Ammon's horn (tissue), 1 donor: ENCODE measurements at places on chromosomes 11 and 22.

DNA sequence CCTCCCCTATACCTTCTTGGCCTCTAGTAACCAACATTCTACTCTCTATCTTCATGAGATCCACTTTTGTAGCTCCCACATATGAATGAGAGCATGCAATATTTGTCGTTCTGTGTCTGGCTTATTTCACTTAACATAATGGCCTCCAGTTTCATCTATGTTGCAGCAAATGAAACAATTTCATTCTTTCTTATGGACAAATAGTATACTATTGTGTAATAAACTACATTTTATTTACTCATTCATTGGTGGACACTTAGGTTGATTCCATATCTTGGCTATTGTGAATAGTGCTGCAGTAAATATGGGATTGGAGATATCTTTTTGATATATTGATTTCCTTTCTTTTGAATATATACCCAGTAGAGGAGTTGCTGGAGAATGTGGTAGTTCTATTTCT, 151.1 kb downstream of the JRKL start:
- DNase-seq, result no peak

- no peak for DNase-seq
These were observed 65.5 kb upstream of the SYT9 start for GRCh38 chr11:7186190-7186589.

GRCh38 chr11:130858215-130858614, 58.1 kb downstream of the SNX19 start:
- DNase-seq, result no peak

- no peak for DNase-seq
These were observed 93.1 kb downstream of the C11orf58 start for GRCh38 chr11:16831316-16832192.

GRCh38 chr11:113847111-113847510, 28.3 kb downstream of the USP28 start:
- no peak for DNase-seq

- peak; percentile 42 for DNase-seq
These were observed 1.9 kb downstream of the RBFOX2 start for GRCh38 chr22:36026741-36027140.

DNA sequence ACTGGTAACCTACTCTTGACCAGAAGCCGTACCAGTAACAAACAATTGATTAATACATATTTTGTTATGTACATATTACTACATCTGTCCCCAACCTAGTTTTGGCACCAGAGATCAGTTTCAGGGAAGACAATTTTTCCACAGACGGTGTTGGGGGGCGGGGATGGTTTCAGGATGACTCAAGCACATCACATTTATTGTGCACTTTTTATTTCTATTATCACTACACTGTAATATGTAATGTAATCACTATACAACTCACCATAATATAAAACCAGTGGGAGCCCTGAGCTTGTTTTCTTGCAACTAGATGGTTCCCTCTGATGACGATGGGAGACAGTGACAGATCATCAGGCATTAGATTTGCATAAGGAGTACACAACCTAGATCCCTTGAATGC, 15.5 kb downstream of the DGCR8 start:
- DNase-seq, result no peak

DNA sequence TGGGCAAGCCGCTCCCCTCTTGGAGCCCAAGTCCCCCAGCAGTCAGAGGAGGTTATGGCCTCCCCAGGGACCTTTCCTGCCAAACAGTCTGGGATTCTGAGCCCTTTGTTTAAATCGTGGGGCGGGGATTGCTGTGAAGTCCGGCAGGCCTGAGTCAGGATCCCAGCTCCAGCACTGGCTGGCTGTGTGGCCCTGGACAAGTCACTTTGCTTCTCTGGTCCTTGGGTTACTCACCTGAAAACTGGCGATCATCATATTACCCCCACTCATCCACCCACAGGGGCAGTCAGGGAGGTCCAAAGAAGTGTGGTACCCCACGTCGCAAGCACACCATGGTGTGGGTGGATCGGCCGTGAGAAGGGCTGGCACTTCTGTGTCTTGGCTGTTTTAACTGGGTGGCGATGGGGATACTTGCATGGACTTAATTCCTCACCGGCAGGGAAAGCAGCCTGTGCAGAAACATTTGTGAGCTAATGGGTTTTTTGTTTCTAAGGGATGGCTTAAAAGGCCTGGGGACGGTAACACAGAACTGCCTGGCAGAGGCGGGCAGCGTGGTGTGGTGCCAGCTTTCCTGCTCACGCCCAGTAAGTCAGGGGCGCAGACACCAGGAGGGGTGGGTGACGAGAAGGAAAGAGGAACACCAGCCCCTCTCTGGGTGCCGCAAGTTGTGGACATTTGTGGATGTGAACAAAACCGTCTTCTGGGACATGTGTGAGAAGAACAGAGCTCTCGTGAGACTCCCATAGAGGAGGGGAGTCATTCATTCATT, 31.6 kb upstream of the PRR5 start:
- DNase-seq, result no peak

DNA sequence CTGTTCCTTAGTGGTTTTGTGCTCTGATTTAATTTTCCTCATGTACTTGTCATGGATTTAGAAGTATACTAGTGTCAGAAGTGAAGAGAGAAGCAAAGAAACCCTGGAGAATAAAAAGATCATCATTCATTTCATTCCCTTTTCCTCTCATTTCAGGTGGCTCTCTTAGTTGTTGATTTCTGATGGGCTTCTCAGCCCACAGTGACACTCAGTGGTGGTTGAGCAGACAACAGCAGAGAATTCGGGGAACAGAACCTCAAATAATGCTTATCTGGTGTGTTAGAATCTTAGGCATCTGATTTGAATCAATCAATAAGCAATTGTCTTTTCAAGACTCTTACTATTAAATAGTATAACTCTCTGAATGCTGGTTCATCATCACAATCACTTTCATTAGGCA, 1289.4 kb downstream of the FAM181B start:
- peak; percentile 48 for DNase-seq

DNA sequence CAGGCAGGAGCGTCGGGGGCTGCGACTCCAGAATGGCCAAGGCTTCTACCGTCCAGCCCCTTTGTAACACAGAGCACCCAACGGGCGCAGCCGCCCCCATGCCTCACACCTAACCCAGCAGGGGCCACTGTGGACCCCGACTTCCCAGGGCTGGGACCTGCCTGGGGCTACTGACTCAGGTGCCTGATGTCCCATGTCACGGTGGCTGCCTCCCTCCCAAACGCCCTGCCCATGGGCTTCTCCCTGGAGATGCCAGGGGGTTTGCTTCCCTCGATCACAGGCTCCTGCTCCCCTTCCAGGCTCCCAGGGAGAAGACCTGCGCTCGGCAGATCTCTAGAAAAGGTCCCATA, 84.0 kb downstream of the MYEOV start:
- no peak for DNase-seq

DNA sequence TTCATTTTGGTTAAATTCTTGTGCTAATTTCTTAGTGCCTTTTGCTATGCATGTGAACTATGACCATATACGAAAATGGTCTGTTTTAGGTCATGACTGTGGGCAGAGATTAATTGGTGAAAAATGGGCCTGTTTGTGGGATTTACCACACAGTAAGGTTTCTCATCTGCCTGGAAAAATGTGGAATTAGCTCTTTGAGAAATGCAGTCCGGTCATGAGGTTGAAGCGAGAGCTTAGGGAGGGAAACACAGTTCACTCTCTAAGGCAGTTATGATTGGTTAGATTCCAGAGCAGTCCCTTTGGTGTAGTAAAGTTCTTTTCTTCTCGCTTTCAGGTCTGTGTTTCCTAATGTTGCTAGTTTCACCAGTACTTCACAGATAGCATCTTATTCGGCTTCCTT, 1.2 kb upstream of the PDE3B start:
- no peak for DNase-seq

GRCh38 chr11:113193946-113194345, 120.4 kb upstream of the TTC12 start:
- no peak for DNase-seq

GRCh38 chr22:44159221-44159620, 21.5 kb upstream of the PARVG start:
- no peak for DNase-seq

DNA sequence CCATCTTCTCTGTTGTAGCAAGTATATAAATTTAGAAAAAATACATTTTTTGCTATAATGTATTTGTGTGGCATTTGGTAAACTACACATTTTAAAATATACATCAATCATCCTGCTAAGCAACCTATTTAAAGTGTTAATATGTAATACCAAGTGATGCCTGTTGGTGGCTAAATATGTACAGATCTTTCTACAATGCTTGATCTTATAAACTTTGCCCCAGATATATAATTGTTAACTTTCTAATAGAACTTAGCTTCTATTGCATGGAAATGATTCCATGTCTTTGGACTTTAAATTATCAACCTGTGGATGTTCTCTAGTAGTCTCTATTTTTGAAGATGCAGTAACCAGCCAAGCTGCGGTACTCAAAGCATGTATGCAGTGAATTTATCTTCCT, 1260.4 kb upstream of the RAG2 start:
- DNase-seq, result no peak

- DNase-seq, result no peak
These were observed 1088.2 kb downstream of the TBC1D22A start for GRCh38 chr22:47850644-47851151.

- DNase-seq, result no peak
These were observed 27.9 kb upstream of the OAF start for GRCh38 chr11:120182790-120183491.

- DNase-seq, result no peak
These were observed 37.1 kb downstream of the MCM5 start for GRCh38 chr22:35437049-35437448.

- DNase-seq, result peak; percentile 96
These were observed at the start of gene TNKS1BP1 for GRCh38 chr11:57324886-57325734. TSS of gene TNKS1BP1 (minus strand) at chr11:57324952. CDS start at chr11:57321885, 3,067 bp downstream.

- DNase-seq, result no peak
These were observed 10.5 kb downstream of the YWHAH start for GRCh38 chr22:31954535-31955523.

GRCh38 chr11:131955904-131956303, 585.5 kb downstream of the NTM start:
- no peak for DNase-seq

- no peak for DNase-seq
These were observed 816.2 kb upstream of the LUZP2 start for GRCh38 chr11:23680488-23681230.

GRCh38 chr11:114397349-114397982, 2.8 kb downstream of the C11orf71 start:
- peak; percentile 52 for DNase-seq
